ENCODE measurements at places on chromosomes 4 and X.

DNA sequence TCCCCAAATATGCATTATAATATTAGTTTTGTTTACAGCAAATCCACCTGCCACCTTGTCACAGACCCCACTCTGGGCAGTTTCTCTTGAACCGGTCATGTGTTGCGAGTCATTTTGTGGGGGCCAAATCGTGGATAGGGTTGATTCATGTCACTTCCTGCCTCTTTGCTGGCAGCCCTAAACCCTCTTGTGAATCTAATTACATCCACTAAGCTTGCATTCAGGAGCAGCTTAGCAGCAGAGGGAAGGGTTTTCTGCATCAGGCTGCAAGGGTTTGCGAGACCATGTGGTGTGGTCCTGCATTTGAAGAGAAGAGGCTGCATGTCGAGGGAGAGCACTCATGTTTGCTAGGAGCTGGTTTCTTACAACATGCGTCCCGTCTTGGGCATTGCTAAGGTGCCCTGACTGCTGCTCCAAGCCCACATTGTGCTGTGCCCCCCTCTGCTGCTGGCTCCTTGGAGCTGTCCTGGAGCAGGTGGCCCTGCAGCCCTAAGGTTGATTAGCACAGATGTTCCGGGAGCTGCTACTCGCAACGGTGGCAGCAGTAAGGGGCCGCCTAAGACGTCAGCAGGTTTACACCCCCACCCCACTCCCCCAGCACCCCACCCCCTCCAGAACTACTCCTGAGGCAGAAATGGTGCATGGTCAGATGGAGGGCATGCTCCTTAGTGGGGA is 88.9 kb upstream of the CLDN34 start:
- no peak for DNase-seq

GRCh38 chr4:96126227-96126626 is 286.3 kb downstream of the PDHA2 start:
- DNase-seq: no peak

DNA sequence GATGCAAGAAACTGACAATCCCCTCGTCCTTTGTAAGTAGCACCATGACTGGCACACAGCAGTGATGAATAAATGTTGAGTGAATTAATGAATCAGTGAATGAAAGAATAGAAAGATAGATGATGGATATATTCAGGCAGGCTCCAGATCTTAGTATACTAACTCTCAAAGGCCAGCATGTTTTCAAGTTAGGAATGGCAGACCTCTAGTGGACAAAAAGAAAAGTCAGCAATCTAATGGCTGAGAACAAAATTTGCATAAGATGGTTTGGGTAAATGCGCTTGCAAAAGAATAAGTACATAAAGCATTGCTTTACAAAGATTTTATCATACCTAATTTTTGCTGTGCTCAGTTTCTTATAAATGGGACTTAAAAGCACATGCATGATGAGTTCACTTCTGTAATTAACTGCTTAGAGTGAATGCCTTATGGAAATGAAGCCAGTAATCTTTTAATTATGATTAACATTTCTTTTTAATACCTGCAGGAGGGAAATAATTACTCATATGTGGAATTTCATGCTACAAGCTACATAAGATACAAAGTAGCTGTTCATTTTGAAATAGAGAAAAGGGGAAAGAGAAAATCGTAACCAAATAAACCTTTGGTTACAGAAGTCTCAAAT is 126.9 kb upstream of the GPRIN3 start:
- no peak for DNase-seq

- no peak for DNase-seq
Measured at GRCh38 chrX:134695999-134696398, 37.7 kb upstream of the PLAC1 start.

GRCh38 chrX:102765217-102765616 is 44.7 kb downstream of the GPRASP3 start:
- DNase-seq: no peak

DNA sequence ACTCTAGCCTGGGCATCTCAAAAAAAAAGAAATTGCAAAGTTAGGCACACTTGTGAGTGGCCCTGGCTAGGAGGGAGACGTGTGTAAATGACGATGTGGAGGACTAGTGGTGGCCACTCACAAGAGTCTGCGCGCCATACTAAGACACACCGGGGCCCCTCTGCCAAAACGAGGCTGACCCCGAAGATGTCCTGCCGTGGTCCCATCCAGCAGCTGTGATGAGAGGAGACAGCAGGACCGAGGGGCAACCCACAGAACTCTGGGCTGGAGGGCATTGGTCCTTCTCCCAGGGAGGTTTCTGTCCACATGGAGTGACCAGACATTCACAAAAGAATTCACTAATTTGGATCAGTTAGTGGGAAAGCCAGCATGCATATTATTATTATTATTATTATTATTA is 47.4 kb downstream of the NOP14 start:
- DNase-seq: no peak

GRCh38 chr4:108772402-108772801 is 9.5 kb upstream of the ETNPPL start:
- no peak for DNase-seq

GRCh38 chr4:175146799-175147198 is 228.6 kb downstream of the ADAM29 start:
- DNase-seq: no peak

DNA sequence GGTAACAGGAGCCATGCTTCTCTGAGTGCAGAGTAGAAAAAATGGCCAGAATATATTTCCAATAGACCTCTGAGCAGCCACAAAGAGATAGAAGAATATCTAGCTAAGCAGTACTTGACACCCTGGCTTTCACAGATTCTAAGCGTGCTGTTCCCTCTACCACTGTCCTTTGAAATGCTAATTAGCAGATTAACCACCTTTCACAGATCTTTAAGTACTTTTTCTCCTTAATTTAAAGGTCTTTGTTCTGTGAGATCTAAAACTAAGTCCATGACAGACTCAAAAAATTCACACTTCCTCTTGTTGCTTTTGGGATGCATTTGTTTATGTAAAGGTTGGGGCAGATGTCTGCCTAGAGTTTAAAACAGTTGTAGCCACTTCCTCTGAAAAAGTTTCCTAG is 28.3 kb upstream of the MAGEC2 start:
- DNase-seq: no peak

GRCh38 chr4:74262522-74262921 is 45.7 kb upstream of the EPGN start:
- no peak for DNase-seq

GRCh38 chrX:4547213-4547836 is 833.9 kb upstream of the PRKX start:
- no peak for DNase-seq

- no peak for DNase-seq
Measured at GRCh38 chr4:7941965-7942496, 2.4 kb upstream of the AFAP1 start.

- DNase-seq: no peak
Measured at GRCh38 chrX:155313766-155314165, 20.6 kb downstream of the CLIC2 start.

GRCh38 chr4:99679204-99679603 is 21.6 kb upstream of the C4orf54 start:
- no peak for DNase-seq

GRCh38 chrX:25012433-25012735 is 3.4 kb downstream of the ARX start:
- DNase-seq: no peak

DNA sequence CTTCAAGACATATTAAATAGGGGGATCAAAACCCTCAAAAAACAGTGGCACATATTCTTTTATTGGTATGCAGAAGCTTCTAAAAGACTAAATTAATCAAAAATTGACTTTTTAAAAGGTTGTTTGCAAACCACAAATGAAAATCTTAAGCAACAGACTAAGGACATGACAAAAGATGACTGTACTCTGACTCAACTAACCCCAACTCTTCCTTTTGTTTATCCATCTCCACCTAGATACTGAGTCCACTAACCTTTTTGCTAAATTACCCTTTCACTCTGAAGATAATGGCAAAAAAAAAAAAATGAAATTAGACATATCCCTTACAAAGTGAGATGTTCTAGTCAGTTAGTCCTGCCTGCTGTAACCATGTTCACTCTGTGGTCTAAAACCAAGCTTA is 91.6 kb upstream of the NLRP2B start:
- no peak for DNase-seq

DNA sequence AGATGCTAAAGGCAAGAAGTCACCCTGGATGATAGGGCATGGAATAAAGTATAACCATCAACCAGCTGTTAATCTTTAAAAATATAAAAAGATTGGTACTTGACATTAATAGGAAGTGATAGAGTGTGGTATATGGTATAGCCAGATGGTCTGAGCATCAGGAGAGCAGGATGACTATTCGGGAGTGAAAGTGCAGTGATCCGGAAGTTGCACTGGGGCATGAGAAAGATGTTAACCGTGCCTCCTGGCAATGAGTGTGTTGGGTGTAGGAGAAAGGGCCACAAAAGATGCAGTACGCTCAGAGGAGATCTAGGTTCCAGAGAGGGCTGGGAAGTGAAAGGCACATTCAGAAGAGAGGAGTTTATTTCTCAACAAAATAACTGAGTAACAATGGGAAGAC is 65.0 kb downstream of the TSPAN7 start:
- DNase-seq: no peak

GRCh38 chrX:74251006-74251930 is 52.7 kb upstream of the ZCCHC13 start:
- DNase-seq: no peak

- no peak for DNase-seq
Measured at GRCh38 chr4:15897577-15897976, 41.0 kb downstream of the FGFBP1 start.

DNA sequence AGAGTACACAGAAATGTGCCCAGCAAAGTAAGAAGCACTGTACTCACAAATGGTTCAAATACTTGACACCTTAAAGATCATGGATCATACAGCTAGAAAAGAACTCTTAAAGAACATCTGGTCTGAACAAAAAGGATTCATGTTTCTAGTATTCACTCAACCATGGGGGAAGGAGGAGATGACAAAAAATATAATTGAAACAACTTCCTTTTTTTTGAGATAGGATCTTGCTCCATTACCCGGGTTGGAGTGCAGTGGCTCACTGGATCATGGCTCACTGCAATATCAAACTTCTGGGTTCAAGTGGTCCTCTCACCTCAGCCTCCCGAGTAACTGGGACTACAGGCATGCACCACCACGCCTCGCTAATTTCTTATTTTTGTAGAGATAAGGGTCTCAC is 6.0 kb downstream of the DHX15 start:
- DNase-seq: no peak

DNA sequence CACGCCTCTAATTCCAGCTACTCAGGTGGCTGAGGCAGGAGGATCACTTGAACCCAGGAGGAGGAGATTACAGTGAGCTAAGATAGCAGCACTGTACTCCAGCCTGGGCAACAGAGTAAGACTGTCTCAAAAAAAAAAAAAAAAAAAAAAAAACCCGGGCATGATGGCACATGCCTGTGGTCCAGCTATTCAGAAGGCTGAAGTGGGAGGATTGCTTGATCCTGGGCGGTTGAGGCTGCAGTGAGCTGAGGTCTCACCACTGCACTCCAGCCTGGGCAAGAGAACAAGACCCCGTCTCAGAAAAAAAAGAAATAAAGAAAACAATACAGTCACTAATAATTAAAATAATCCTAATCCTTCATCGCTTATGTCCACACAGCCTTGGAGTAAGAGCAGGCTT is 68.1 kb downstream of the APBB2 start:
- DNase-seq: no peak

- no peak for DNase-seq
Measured at GRCh38 chrX:23898412-23898959, 9.3 kb downstream of the APOO start.

DNA sequence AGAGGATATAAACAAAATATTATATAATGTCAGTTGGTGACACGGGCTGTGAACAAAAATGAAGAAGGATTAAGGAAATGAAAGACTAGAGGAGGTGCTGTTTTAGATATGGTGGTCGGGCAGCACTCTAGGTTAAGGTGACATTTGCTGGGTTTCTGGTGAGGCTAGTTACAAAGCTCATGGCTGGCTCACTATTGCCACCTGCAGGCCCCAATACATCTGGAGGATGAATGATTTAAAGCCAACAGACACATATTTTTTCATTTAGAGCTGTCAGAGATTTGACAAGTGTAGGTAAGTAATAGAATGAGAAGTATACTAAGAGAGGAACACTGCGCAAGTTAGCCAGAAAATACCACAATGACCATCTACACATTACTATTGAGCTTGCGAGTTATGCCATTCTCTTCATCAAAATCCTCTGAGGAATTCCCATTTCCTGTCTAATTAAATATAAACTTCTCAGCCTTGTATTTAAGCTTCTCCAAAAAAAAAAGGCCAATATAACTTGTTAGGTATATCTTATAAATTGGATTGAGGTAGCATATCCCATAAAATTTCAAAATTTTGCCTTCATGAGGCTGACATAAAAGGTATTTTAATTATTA is 6.4 kb upstream of the FGG start:
- no peak for DNase-seq

DNA sequence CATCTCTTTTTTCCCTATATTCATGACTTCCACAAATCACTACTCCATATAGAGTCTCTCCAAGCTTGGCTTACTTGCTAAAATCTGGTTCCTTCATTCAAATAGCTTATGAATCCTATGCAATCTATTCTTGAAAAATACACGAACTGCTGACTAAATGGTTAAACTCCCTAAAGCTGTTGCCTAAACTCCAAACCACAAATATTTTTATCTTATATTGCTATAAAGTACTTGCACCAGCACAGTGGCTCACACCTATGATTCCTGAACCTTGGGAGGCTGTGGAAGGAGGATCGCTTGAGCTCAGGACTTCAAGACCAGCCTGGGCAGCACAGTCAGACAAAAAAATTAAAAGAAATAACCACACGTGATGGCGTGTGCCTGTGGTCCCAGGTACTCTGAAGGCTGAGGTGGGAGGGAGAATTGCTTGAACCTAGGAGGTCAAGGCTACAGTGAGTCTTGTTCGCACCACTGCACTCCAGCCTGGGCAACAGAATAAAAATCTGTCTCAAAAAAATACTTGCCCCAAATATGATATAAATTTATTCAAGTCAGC is 2.2 kb downstream of the FBXO8 start:
- no peak for DNase-seq

DNA sequence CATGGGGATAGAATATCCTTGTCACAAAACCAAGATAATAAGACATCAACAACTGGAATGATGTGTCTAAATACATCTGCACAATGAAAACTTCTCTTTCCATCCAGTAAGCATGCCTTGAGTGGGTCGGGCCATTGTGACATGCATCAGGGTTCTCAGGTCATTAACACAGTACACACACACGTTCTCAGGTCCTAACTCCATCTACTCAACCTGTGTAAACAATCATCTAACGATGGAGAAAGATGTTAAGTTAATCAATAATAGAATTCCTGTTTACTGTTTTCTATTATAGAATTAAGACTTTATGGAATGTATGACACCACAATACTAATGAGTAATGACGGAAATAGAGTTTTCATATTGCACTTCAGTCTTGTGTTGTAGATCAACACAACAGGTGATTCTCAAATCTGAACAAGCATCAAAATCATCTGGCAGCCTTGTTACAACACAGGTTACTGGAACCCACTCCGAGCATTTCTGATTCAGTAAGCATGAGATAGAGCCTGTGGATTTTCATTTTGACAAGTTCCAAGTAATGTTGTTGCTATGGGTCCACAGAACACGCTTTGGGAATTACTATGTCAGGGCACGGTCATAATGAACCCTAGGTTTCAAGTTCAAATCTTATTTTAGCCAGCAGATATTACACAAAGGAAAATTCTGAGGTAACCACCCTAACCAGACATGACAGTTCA is 315.8 kb upstream of the TEX13C start:
- no peak for DNase-seq

All from bone marrow (tissue), 2 donors.